ENCODE measurements at places on chromosomes 7 and 10. TPM values are rescaled to one million over a fixed set of nuclear protein-coding genes. Genes with fewer than 3 reads are reported as not detected.

The NRP1 gene
- total RNA-seq = 173 TPM

The ANKRD30A gene
- not detected for total RNA-seq

The GRM3 gene
- total RNA-seq = not detected

The CDK14 gene
- 16.8 TPM for total RNA-seq

The ANKRD61 gene
- 0.25 TPM for total RNA-seq

The NRCAM gene
- total RNA-seq = 2.5 TPM

The ANKIB1 gene
- 40.9 TPM for total RNA-seq

The AKR1C4 gene
- total RNA-seq = not detected

The CCDC172 gene
- total RNA-seq = not detected

The MYH16 gene
- total RNA-seq = not detected

- H3K27ac ChIP-seq = no peak overlapping the region
- H3K4me3 ChIP-seq = no peak overlapping the region
- peaks cover 8% of the 10 kb centered on the region for H3K4me1 ChIP-seq
Measured at GRCh38 chr7:70733090-70733489, 398.9 kb upstream of the GALNT17 start.

DNA sequence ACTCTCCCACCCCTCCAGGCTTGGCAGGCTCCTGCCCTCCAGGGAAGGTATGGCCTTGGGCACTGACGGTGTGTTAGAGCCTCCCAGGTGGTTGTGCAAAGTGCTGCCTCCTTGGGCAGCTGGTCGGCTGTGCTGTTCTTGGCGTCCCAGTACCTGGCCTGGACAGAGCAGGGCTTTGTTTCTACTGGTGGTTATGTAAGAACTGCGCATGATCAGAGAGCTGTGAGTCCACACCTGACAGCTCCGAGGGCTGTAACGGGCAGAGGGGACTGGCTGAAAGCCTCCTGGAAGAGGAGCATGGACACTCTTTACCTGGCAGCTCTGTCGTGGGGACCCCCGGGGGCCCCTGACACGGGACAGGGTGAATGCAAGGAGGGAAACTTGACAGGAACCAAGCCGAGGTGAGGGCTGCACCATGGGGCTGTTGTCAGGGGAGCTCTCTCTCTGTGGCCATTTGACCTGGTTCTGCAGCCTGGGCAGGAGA is 3.1 kb upstream of the SFRP5 start:
- H3K4me3 ChIP-seq = no peak overlapping the region
- no peaks in the 10 kb centered on the region for H3K36me3 ChIP-seq
- H3K27me3 ChIP-seq = peaks cover 11% of the 10 kb centered on the region
- H3K4me1 ChIP-seq = peaks cover 9% of the 10 kb centered on the region
- H3K27ac ChIP-seq = no peak overlapping the region

- H3K36me3 ChIP-seq = no peaks in the 10 kb centered on the region
- H3K4me1 ChIP-seq = peaks cover 20% of the 10 kb centered on the region
- no peak overlapping the region for H3K27ac ChIP-seq
- DNase-seq = no peak
- no peak overlapping the region for H3K4me3 ChIP-seq
Measured at GRCh38 chr7:16034353-16034752, 347.9 kb upstream of the MEOX2 start.

DNA sequence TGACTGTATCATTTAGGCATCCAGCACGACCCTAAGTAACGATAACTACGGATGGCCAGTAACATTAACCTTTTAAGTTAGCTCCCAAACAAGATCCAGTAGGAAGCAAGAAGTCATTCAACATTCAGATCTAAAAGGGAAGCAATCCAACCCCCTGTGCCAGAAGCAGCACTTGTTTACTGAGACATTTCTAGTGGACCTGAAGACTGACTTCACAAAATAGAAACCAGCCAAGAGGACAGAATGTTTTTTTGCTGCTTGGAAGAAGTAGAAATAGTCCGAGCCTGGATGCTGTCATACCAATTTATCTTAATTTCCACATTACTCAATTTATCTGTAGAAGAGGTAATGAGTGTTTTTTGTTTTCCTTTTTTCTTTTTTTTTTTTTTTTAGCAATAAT is 88.0 kb upstream of the CTTNBP2 start:
- H3K36me3 ChIP-seq = no peaks in the 10 kb centered on the region
- no peaks in the 10 kb centered on the region for H3K4me1 ChIP-seq
- H3K27ac ChIP-seq = no peak overlapping the region
- H3K4me3 ChIP-seq = no peak overlapping the region
- no peaks in the 10 kb centered on the region for H3K27me3 ChIP-seq

DNA sequence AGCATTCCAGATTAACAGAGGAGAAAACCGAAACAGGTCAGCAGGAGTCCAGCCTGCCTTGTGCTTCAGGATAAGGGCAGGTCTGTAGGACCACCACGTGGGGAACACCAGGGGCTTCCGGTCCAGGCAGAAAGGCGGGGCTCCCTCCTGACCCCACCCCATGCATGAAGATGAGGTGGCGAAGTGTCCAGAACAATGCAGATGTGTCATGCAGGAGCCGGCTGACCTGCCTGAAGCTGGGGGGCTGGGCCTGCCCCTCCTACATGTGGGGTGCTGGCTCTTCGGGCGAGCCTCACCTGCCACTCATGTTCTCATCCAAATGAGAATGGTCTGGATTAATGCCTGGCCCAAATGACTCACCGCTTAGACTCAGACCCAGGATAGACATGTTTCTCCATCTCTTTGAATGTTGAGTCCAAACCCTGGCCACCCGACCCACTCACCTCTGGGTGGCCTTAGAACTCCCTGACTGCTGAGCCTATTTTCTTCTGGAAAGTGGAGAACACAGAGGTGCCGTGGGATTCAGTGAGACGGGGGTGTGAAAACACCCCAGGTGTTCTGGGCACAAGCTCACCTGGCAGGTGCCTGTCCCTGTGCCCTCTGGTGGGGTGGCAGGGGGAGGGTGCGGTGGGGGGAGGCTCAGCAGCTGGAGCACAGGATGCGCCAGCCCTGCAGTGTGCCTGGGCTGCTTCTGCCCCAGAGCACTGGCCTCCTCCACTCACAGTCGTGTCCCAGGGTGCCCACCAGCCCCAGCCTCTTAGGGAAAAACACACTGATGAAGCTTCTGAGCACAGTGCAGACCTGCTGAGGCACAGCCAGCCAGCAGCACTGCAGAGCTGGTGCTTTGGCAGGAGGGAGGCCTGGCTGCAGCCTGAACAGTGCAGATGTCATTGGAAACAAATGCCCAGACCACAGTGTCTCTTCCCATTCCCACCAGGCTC is 55.2 kb upstream of the GDF10 start:
- H3K4me1 ChIP-seq = no peaks in the 10 kb centered on the region
- H3K36me3 ChIP-seq = no peaks in the 10 kb centered on the region
- H3K27me3 ChIP-seq = no peaks in the 10 kb centered on the region
- H3K27ac ChIP-seq = no peak overlapping the region

DNA sequence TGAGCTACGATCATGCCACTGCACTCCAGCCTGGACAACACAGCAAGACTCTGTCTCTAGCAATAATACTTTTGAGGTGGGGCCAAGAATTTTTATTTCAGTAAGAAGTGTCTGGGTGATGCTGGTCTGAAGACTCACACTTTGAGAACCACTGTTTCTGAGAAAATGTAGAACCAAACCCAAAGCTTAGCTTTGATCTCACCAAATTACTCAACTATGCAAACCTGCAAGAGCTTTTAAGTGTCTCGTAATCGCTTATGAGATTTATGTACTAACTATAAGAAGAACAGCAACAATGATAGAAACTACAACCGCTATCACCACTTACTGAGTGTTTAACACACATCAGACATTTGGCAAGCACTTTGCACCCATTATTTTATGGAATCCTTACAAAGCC is 29.5 kb downstream of the APBB1IP start:
- no peak for DNase-seq
- H3K4me3 ChIP-seq = no peak overlapping the region
- H3K27me3 ChIP-seq = no peaks in the 10 kb centered on the region

- H3K27ac ChIP-seq = no peak overlapping the region
- no peaks in the 10 kb centered on the region for H3K27me3 ChIP-seq
- H3K4me1 ChIP-seq = no peaks in the 10 kb centered on the region
- no peaks in the 10 kb centered on the region for H3K36me3 ChIP-seq
- no peak overlapping the region for H3K4me3 ChIP-seq
- DNase-seq = no peak
Measured at GRCh38 chr7:4437916-4438315, 244.2 kb upstream of the FOXK1 start.

DNA sequence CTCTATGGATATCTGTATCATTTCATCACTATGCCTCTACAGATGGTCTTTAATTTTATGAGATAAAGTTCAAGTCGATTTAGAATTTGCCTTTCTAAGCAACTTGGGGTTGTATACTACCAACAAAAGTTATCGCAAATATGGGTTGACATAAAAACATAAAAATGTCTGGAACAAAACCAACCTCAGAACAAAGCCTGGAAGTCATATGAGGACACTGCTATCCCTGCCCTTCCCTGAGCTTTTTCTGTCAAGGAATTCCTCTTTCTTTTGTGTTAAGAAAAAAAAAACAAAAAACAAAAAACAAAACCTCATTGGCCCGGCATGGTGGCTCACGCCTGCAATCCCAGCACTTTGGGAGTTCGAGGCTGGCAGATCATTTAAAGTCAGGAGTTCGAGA is 319.3 kb downstream of the CAMK1D start:
- no peaks in the 10 kb centered on the region for H3K27me3 ChIP-seq
- H3K4me3 ChIP-seq = no peak overlapping the region
- H3K27ac ChIP-seq = peak overlapping the region; percentile 40
- no peaks in the 10 kb centered on the region for H3K4me1 ChIP-seq
- H3K36me3 ChIP-seq = no peaks in the 10 kb centered on the region
- no peak for DNase-seq

DNA sequence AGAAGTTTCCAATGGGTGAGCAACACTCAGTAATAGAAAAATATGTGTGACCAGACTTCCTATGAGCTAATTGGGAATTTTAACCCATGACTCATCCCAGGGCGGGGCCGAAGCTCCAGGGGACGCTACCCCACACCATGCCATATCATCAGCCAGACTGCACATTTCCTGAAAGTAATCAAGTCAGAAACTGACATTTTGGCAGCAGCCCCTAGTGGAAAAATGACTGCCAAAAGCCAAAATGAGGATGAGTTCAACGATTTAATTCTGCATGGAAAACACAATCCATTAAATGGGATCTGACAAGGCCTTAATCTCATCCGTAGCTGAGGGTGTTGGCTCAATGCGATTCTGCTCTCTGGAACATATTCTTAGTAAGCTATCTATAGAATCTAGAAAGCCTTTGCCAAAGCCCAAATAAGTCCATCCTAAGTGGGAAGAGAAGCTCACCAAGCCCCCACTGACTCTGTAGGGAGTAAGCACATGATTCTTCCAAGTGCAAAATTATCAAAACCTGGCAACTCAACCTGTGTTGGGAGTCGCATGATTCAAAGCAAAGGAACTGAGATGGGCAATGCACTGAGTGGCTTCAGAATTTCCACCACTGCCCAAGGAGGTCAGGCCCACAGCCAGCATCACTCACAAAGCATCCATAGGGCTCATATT is 93.1 kb upstream of the PDE1C start:
- peaks cover 38% of the 10 kb centered on the region for H3K4me1 ChIP-seq
- no peak overlapping the region for H3K4me3 ChIP-seq
- peak; percentile 74 for DNase-seq
- no peaks in the 10 kb centered on the region for H3K27me3 ChIP-seq
- peak overlapping the region; percentile 75 for H3K27ac ChIP-seq

- H3K36me3 ChIP-seq = no peaks in the 10 kb centered on the region
- H3K4me3 ChIP-seq = no peak overlapping the region
- no peak for DNase-seq
- no peaks in the 10 kb centered on the region for H3K4me1 ChIP-seq
- no peaks in the 10 kb centered on the region for H3K27me3 ChIP-seq
- H3K27ac ChIP-seq = no peak overlapping the region
Measured at GRCh38 chr7:149330914-149331567, 69.0 kb downstream of the ZNF783 start.

GRCh38 chr10:115129752-115130151 is 36.6 kb downstream of the ATRNL1 start:
- no peaks in the 10 kb centered on the region for H3K36me3 ChIP-seq
- H3K4me1 ChIP-seq = no peaks in the 10 kb centered on the region
- no peak overlapping the region for H3K4me3 ChIP-seq

GRCh38 chr10:131641231-131641630 is 259.6 kb upstream of the PPP2R2D start:
- DNase-seq = no peak
- H3K4me1 ChIP-seq = no peaks in the 10 kb centered on the region
- no peaks in the 10 kb centered on the region for H3K36me3 ChIP-seq
- H3K27ac ChIP-seq = no peak overlapping the region

DNA sequence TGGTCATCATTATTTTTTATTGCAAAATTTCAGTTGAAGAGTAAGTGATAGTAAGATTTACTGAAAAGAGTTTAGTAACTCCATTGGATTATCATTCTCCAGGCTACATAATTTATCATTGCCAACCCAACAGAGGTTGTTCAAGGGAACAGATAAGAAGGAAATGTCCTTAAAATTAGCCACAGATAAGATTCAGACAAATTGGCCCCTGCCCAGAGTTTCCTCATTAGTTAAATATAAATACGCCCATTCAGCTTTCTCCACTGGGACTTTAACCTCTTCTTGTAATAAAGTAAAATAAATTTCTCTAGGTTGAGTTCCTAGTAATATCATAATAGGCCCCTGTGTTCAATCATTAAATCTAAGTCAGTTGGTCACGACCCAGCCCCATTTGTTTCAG is 27.7 kb upstream of the PHYHIPL start:
- H3K36me3 ChIP-seq = no peaks in the 10 kb centered on the region
- H3K27me3 ChIP-seq = no peaks in the 10 kb centered on the region
- DNase-seq = no peak
- H3K4me3 ChIP-seq = no peak overlapping the region

- DNase-seq = no peak
- H3K4me3 ChIP-seq = no peak overlapping the region
- H3K4me1 ChIP-seq = no peaks in the 10 kb centered on the region
Measured at GRCh38 chr10:115963848-115964247, 309.2 kb downstream of the GFRA1 start.

- H3K36me3 ChIP-seq = peaks cover 11% of the 10 kb centered on the region
- no peaks in the 10 kb centered on the region for H3K4me1 ChIP-seq
- DNase-seq = no peak
- H3K4me3 ChIP-seq = no peak overlapping the region
Measured at GRCh38 chr7:134660242-134660785, 13.7 kb downstream of the BPGM start.

DNA sequence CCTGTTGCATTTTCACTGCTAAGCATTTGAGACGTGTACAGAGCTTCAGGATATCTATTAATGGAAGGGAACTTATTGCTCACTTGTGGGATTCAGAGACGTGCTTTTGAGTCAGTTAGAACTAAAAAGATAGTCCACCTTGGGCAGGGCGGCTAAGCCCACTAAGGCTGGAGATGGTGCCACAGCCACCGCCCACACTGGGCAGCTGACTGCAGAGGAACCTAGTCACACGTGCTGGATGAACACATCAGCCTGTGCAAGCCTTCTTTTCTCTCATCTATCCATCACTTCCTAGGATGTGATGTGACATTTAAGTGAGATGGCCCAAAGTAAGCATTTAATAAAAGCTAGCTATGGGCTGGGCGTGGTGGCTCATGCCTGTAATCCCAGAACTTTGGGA is 78.0 kb downstream of the PTPRE start:
- no peaks in the 10 kb centered on the region for H3K36me3 ChIP-seq
- H3K27me3 ChIP-seq = no peaks in the 10 kb centered on the region
- H3K4me1 ChIP-seq = peaks cover 42% of the 10 kb centered on the region
- no peak overlapping the region for H3K27ac ChIP-seq
- no peak for DNase-seq
- no peak overlapping the region for H3K4me3 ChIP-seq

- H3K36me3 ChIP-seq = no peaks in the 10 kb centered on the region
- peaks cover 17% of the 10 kb centered on the region for H3K4me1 ChIP-seq
- no peak for DNase-seq
- H3K27ac ChIP-seq = no peak overlapping the region
- H3K27me3 ChIP-seq = no peaks in the 10 kb centered on the region
Measured at GRCh38 chr7:69603351-69603750, 5.1 kb downstream of the AUTS2 start.

Measured in heart left ventricle (tissue), 16 donors.